Urothelium cell line (cell line): ENCODE measurements at places on chromosomes 13 and 19.

- DNase-seq: no peak
Measured at GRCh38 chr13:25659091-25659795, 287.5 kb downstream of the ATP8A2 start.

DNA sequence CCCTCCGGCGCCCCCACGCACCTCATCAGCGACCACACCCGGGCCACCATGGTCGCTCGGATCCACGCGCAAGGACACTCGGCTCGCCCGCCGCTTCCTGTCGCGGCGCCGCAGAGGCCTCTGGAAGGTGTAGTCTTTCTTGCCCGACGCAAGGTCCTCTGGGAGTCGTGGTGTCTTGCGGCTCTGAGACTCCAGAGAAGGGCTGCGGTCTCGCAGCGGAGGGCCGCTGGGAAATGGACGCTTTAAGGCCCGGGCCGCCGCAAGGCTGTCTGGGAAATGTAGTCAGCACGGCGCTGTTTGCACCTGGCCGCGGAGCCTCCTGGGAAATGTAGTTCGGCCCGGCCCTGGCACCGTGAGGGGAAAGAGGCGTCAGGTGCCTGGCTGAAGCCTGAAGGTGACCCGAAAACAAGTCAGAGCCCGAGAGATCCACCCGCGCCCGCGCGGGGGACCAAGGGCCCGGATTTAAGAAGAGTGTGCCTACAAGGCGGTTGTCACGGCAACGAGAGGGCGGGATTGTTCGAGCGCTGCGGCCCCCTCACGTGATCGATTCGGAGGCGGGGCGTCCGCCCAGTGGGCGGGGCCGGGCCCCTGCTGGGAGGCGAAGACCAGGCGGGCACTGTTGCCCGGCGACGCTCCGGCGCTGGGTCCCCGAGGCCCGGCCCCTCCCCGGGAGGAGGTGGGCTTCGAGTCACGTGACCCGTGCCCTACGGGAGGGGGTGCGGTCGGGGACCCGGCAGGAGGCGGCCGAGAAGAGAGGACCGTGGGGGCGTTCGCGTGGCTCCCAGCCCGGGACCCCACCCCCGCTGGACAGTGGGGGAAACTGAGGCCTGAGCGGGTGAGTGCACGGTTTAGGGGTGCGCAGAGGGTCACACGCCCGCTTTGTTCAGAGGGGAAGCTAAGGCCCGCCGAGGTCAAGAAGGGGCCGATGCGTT, at the start of the genes HSD11B1L and MICOS13:
TSS of gene HSD11B1L (plus strand) at position 591 of the 932 bp plus-strand sequence. CDS start 3,806 bp downstream, outside the sequence.
TSS of gene MICOS13 (minus strand) at position 80 of the 932 bp plus-strand sequence. CDS start at position 50, 30 bp downstream.
- DNase-seq: peak; percentile 95

- DNase-seq: peak; percentile 86
Measured at GRCh38 chr19:29671393-29672160, 6.3 kb downstream of the PLEKHF1 start.

DNA sequence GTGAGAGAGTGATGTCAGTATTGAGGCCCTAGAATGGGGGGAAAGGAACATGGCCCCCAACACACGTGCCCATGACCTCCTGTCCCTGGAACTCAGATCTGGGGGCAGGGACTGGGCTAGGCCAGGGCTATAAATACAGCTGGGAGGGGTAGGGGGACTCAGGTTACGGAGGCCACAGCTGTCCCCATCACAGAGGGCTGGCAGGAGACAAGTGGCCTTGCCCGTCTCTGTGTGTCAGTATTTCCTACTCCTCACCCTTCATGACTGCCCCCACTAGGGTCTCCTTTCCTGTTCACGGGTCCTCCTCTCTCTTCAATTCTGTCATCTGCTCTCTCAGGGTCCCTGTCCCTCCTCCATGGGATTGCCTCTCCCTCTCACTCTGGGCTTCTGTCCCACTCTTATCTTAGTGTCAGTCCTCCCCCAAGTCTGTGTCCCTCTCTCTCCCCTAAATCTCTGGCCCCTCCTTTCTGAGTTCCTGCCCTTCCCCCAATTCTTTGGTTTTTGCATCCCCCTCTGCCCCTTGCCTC, 687 bp upstream of the HRC start:
- no peak for DNase-seq

- no peak for DNase-seq
Measured at GRCh38 chr13:48214519-48215121, 18.4 kb upstream of the ITM2B start.

GRCh38 chr13:94427313-94427953, 52.0 kb downstream of the DCT start:
- no peak for DNase-seq

GRCh38 chr13:107299717-107300116, 731.8 kb upstream of the ARGLU1 start:
- DNase-seq: peak; percentile 3
